ENCODE measurements at places on chromosomes 5 and 9.

GRCh38 chr9:117678871-117679270 lies 25.3 kb upstream of the TLR4 start:
- no peak for DNase-seq

GRCh38 chr5:136420168-136420898 lies 55.0 kb upstream of the TRPC7 start:
- no peak for DNase-seq

DNA sequence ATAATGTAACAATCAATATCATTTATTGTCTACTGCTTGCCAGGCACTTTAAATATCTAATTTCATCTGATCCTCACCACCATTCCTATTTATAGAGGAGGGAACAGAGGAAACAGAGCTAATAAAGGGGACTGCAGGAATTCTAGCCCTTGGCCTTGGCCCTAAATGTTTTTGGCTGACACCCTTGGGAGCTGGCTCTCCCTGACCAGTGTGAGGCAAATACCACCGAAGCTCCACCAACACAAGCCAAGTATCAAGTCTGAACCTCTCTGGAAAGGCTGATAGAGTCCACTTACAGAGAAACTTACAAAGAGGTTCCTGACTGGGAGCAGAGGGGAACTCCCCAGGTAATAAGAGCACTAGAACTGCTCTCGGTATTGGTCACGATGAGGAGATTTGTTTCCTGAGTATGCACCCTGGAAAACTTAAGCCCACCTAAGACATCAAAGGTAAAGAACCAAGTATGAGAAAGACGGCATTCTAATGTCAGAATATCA lies 243.1 kb upstream of the PANK3 start:
- DNase-seq, result no peak

DNA sequence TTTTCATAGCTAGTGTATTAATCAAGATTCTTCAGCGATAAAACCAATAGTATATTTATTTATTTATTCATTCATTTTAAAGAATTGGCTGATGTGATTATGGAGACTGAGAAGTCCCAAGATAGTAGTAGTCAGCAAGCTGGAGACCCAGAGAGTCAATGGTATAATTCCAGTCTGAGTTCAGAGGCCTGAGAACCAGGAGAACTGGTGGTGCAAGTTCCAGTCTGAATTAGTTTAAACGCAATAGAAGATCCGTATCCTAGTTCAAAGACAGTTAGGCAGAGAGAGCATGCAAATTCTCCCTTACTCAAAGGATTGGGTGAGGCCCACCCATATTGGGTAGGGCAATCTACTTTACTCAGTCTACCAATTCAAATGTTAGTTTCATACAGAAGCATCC lies 364.2 kb upstream of the RPS23 start:
- no peak for DNase-seq

GRCh38 chr9:125524583-125525355 lies 182.2 kb downstream of the MAPKAP1 start:
- DNase-seq, result no peak

GRCh38 chr5:128009403-128009802 lies 74.2 kb upstream of the SLC12A2 start:
- DNase-seq, result no peak
